Iris pigment epithelial cell (primary cell): ENCODE measurements at places on chromosomes 11 and 22.

- DNase-seq: no peak
Observed at GRCh38 chr11:41982975-41983374, 523.5 kb upstream of the LRRC4C start.

GRCh38 chr11:115869780-115870431 lies 365.7 kb upstream of the CADM1 start:
- peak; percentile 3 for DNase-seq

GRCh38 chr11:35786188-35786587 lies 123.6 kb downstream of the TRIM44 start:
- DNase-seq: no peak

- no peak for DNase-seq
Observed at GRCh38 chr11:10725907-10726253, 25.2 kb upstream of the CTR9 start.

- no peak for DNase-seq
Observed at GRCh38 chr11:132587716-132588115, 944.6 kb downstream of the OPCML start.
